ENCODE measurements at places on chromosomes 2 and 18. TPM values are rescaled to one million over a fixed set of nuclear protein-coding genes. Genes with fewer than 3 reads are reported as not detected.
A peak's percentile ranks its signal among the peaks of the same experiment; 100 is the strongest.

DNA sequence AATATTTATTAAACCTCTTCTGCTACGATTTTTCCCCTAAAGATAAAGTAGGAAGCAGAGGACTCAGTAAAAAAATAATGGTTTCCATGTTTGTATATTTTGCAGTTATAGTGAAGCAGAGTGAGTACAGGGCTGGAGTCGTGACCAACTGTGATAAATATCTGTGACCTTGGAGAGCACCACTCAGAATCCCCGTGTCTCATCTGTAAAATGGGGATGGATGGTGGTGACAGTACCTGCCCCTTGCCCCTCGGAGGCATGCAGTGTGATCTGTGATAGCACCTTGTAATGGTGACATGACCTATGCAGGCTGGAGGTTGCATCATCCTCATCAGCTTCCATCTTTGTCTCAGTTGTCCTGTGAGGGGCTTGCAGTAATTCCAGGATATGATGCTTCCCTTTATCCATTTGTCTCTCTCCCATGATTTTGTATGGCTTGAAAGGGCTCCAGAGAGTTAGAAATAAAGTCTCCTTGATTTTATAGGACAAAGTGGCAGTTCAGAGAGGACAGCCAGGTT, 5.5 kb downstream of the TTL start:
- no peak for DNase-seq

- DNase-seq = no peak
Measured at GRCh38 chr18:12741351-12741750, 38.5 kb downstream of the PSMG2 start.

Gene SRBD1
- 27.4 TPM for polyA plus RNA-seq

DNA sequence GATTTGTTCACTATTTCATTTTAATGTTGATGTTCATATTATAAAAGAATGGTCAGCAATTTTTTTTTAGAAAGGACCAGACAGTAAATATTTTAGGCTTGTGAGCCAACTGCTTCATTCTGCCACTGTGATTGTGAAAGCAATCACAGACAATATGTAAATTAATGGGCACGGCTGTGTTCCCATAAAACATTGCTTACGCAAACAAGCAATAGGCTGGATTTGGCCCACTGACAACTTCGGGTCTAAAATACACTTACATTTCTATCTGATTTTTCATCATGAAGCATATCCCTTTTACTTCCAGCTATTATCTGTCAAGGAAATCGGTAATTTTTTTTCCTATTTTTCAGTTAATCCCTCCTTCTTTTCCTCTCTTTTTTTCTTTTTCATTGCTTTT, 182.2 kb upstream of the CDH2 start:
- no peak for DNase-seq

Gene ABCA12
- 0.05 TPM for polyA plus RNA-seq

DNA sequence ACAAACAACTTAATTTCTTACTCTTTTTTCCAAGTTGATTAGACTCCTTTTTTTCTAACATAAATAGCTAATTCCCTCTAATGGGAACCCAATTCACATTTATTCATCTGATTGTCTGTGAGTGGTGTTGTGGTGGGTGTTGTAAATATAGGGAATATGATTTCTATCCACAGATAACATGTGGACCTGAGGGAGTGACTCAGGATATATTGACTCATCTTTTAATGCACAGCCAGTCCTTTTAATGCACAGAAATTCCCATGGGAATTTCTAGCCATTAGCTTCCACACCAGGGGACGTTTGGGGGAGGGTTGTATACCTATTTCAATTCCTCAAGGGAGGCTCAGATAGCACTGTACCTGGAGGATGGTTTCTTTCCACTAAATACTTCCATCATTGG, 1339.6 kb upstream of the LRRTM1 start:
- DNase-seq = no peak

Gene CHRNG
- polyA plus RNA-seq = not detected

- peak; percentile 60 for DNase-seq
Measured at GRCh38 chr2:222797261-222797660, 63.6 kb upstream of the ACSL3 start.

DNA sequence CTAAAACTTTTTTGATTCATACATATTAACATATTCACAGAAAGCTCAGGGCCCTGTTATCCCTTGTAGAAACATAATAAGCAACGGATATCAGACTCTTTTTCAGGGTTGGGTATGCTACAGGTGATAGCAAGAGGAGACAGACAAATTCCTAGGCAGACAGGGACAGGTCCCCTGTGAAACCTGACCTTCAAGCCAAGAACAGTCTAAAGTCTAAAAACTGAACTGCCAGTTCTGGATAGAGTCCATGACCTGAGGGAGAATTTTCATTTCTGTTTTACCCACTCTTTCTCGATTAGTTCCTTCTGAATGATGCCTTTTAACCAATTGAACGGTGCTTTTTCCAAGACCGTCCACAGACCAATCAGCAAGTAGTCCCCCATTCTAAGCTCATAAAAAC, 54.2 kb downstream of the RIT2 start:
- DNase-seq = no peak

GRCh38 chr2:138334323-138334722, 167.2 kb upstream of the SPOPL start:
- DNase-seq = no peak

Gene TUBA3E
- polyA plus RNA-seq = 0.31 TPM

Gene EPB41L5
- 15.5 TPM for polyA plus RNA-seq

GRCh38 chr2:235555371-235555770, 61.5 kb downstream of the AGAP1 start:
- no peak for DNase-seq

DNA sequence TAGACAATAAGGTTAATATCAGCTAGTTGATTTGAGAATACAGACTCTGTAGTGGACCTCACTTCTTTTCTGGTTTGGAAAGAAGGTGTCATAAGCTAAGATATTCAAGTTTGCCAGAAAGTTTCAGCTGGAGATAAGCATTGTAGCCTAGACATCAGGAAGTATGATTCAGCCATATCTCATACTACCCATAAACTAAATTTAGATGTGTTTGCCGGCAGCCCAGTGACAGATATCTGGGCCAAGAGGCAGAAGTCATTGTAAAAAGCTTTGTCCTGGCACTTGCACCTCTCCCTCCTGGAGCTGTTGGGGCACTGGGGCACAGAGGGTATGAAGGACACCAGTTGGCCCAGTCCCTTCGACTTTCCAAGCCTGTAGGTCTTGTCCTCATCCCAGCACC, 128.0 kb downstream of the EPHA4 start:
- DNase-seq = no peak

Gene SLC30A3
- polyA plus RNA-seq = 6.0 TPM

GRCh38 chr2:127012868-127013267, 94.1 kb downstream of the BIN1 start:
- no peak for DNase-seq

- no peak for DNase-seq
Measured at GRCh38 chr2:231250146-231250545, 51.7 kb downstream of the ARMC9 start.

DNA sequence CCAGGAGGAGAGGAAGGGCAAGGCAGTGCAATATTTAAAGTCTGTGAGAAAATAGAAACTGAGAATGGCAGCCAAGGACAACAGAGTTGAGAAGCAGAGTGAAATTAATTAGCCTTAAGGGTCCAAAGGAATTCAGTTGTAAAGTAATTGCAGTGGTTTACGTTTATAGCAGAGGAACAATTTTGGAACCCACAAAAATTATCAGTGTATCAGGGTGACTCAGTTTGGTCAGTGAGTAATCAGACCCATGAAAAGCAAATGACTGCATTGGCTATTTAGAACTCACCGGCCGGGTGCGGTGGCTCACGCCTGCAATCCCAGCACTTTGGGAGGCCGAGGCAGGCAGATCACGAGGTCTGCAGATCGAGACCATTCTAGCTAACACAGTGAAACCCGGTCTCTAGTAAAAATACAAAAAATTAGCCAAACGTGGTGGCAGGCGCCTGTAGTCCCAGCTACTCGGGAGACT, 245.8 kb upstream of the SLC39A10 start:
- no peak for DNase-seq
